AG09319 (cell line): ENCODE measurements at places on chromosomes 4 and X.

GRCh38 chr4:116018831-116019230 lies 905.4 kb upstream of the NDST4 start:
- DNase-seq = no peak

DNA sequence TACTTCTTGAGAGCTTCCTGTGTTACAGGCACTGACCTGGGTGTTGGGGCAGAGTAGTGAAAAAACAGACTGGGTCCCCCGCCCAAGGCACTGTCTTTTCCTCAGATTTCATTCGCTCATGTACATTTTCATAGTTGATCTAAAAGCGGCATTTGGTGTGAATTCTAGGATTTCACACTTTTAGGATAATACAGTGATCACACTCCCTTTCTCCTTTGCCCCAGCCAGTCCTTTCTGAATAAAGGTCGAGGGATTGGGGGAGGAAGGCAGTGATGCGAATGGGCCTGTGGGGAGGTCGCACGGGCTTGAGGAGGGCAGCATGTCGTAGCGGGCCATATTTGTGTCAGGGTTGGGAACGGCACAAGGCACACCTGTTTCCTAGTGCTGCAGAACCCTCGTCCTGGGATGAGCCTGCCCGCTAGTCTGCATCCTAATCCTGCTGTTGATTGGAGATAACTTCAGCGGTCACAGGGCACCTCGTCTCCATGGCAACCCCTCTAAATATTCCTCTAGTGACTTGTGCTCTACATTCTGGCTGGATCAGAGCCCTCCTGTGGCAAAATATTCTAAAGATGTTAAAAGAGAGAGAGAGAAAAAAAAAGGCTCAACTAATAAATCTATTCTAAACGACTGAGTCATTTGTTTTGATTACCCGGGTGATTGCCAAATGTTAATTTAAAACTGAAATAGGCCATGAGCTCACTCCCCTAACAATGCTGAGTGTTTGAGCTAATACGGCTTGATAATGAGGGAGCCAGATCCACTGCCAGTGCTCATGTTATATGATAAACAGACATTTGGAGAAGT lies 21.8 kb downstream of the FHL1 start:
- DNase-seq = peak; percentile 96

DNA sequence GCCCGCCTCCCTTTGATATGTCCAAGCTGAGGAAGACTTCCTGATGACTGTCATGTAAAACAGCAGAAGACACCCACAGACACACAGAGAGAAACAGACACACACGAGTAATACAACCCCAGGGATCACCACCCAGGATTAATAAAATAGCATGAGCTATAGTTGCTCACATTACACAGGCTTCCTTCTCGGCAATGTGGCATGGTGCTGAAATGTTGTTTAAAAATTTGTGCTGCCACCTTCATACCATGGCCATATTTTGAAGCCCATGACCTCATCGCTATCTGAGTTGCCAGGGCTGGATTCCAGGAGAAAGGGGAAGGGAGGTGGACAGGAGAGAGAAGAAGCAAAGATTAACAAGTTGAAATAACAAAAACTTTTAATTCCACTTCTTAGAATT lies 111.7 kb downstream of the SYNPO2 start:
- DNase-seq = no peak

DNA sequence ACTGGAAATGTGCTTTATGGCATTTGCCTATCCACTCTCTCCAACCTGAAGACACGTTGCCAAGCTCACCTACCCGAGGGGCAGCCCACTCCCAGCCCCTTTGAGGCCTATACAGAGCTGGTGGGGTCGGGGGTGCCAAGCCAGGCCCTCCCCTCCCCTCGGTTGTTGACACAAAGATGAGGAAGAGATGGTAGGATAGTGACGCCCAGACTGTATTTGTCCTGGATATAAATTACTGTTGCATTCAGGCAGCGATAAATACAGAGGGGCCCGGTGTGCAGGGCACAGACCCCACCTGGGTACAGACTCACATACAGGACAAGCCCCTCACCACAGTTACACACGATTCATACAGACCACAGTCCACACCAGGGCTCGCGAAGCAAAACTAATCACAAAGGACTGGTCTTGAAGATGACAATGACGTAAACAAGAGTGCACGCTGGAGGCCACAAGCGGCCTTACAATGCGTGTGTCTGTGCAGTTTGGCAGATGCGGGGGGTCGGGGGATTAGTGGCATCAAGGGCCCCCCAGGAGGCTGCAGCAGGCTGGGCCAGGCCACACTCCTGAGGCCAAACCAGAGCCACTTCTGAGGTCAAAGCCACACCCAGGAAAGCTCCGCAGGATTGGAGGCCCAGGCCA lies 14.6 kb downstream of the DGKQ start:
- no peak for DNase-seq

- no peak for DNase-seq
Measured at GRCh38 chr4:76147454-76148141, 599 bp downstream of the NUP54 start.

DNA sequence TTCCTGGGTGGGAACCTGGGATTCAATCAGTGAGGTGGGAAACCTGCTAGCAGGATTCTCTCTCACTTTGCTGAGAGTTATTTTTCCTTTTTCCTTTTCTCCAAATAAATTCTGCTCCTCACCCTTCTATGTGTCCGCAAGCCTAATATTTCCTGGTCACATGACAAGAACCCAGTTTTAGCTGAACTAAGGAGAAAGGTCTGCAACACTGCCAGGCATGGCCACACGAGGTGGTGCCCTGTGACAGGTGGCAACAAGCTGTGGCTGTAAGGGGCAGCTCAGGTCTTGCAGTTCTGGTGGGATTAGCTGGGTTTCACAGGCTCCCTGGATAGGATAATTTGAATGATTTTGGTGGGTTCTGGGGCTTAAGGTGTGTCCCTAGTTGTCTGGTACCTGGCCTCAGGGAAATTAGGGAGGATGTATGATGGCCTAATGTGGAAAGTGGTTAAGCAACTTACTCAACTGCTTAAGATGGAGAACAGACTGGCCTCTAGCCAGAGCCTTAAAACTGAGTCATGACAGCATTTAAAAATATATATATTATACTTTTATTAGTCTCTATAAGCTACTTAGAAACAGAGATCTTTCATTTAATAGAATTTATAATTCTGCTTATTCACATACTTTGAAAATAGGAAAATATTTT lies 215.0 kb downstream of the IL15 start:
- DNase-seq = no peak

DNA sequence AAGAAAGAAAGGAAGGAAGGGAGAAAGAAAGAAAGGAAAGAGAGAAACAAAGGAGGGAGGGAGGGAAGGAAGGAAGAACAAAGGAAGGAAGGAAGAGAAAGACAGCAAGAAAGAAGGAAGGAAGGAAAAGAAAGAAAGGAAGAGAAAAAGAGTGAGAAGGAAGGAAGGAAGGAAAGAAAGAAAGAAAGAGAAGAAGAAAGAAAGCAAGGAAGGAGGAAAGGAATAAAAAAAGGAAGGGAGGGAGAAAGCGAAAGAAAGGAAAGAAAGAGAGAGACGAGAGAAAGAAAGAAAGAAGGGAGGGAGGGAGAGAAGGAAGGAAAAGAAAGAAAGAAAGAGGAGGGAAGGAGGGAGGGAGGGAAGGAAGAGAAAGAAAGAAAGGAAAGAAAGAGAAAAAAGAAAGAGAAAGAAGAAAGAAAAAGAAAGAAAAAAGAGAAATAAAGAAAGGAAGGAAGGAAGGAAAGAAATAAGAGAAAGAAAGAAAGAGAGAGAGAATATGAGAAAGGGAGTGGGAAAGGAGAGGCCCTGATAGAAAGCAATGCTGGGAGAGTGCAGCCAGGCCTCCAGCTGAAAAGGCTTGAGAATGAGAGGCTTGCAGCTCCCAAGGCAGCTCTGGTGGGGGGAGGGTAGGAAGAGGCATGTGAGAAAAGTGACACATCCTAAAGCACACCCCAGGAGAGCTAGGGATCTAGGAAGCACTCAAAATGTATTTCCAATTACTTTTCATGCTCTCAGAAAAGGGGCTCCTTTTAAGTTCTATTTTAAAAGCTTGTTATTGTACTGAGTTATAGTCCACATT lies 134.0 kb upstream of the ZIC3 start:
- no peak for DNase-seq

DNA sequence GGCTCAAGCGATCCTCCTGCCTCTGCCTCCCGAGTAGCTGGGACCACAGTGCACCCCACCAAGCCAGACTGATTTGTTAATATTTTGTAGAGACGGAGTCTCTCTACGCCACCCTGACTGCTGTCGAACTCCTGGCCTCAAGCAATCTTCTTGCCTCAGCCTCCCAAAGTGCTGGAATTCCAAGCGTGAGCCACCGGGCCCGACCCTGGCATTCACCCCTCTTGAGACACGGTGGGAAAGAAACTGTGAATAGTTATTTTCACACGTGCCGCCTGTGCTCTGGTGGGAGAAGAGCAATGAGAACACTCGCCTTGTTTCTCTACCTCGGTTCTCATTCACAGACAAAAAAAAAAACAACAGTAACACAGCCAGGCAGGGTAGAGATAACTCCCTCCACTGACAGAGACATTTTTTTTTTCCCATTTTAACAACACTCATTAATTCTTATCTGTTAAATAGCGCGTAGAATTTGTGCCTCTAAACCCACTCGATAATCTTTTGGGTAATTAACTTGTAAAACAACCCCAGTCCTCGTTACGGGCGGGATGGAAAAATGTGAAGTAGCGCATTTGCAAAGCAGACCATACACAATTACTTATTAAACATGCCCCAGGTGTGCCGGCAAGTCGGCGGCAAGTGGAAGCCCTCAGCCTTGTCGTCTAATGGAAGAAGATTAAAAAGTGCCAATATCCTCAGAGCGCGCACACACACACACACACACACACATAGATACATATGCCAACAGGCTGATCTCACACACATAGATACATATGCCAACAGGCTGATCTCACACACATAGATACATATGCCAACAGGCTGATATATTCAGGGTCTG lies 103.3 kb downstream of the DHRSX start:
- no peak for DNase-seq

DNA sequence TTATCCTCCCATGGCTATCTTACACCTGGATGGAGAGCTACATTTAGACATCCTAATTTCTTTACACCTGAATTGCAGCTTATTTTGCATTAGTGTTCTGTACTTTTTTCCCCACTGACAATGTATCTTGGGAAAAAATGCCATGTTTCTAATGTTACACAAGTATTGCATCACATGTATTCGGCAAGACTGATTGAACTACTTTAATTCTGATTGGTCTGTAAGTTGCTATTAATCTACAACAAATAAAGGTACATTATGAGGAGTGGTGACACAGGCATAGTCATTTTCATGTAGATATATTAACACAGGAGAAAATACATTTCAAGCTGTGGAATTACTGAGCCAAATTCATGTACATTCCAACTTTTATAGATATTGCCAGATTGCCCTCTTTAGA lies 558.0 kb downstream of the TRIML1 start:
- no peak for DNase-seq

- DNase-seq = no peak
Measured at GRCh38 chrX:2658585-2659292, 32.4 kb upstream of the CD99 start.

- DNase-seq = no peak
Measured at GRCh38 chrX:8668813-8669212, 63.1 kb downstream of the ANOS1 start.

GRCh38 chr4:1043651-1044468 lies 32.4 kb downstream of the FGFRL1 start:
- DNase-seq = peak; percentile 96

GRCh38 chr4:73743795-73744194 lies 3.4 kb downstream of the CXCL8 start:
- DNase-seq = no peak

DNA sequence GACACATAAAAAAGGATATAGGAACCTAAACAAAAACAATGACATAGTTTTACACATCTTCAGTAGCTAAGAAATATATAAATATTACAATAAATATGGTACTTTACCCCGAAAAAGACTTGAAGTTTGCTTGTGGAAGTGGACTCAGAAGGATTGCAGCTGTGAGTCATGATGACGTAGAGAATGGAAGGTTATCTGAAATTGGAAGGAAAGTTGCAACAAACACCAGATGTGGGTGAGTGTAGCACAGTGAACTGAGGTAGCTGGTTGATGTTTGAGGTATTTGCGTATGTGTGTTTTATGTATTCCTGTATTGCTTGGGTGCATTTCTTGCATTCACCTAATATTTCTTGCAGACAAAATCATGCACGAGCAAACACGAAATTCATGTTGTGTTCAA lies 113.0 kb downstream of the ARX start:
- DNase-seq = no peak

- peak; percentile 92 for DNase-seq
Measured at GRCh38 chr4:150283689-150284088, 205.4 kb downstream of the DCLK2 start.

DNA sequence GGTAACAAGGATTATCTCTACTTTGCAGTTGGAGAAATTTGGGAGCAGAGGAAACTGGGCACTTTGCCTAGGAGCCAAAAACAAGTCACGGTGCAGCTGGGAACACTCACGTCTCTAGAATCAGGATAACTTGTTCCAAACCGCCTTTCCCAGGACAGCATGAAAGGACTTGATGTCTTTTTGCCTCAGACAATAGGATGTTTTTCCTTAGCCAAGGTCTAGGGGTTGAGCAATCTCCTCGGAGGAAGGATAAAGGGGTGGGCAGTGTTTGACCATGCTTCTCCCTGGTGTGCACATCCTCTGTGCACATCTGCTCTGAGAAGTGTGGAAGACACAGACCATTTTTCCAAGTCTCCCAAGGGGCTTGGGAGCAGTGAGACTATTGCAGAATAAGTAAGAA lies 1.7 kb upstream of the SPARCL1 start:
- DNase-seq = peak; percentile 4

DNA sequence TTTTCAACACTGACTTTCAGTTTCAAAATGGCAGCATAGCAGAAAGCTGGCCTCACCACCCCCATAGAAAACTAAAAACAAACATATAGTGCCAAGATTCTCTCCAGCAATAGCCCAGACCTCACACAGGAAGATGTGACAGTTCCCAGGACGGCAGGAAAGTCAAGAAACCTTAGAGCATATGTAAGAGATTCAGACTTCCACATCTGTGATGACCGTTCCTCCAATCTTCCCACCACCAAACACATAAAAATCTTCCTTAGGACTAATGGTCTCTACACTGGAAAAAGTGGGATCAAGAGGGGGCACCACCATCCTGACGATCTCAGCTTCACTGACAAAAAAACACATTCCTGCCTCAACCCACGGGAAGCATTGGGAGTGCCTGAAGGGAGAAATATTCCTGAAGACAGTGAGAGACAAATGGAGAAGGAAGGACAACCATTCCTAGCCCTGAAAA lies 134.1 kb upstream of the CPXCR1 start:
- no peak for DNase-seq

GRCh38 chr4:53935780-53936179 lies 128.6 kb downstream of the CHIC2 start:
- no peak for DNase-seq

GRCh38 chrX:48022738-48023137 lies 15.9 kb downstream of the SPACA5 start:
- no peak for DNase-seq

GRCh38 chrX:37287741-37288444 lies 61.3 kb upstream of the PRRG1 start:
- no peak for DNase-seq
